ENCODE measurements at places on chromosomes 4 and X.
A peak's percentile ranks its signal among the peaks of the same experiment; 100 is the strongest.

DNA sequence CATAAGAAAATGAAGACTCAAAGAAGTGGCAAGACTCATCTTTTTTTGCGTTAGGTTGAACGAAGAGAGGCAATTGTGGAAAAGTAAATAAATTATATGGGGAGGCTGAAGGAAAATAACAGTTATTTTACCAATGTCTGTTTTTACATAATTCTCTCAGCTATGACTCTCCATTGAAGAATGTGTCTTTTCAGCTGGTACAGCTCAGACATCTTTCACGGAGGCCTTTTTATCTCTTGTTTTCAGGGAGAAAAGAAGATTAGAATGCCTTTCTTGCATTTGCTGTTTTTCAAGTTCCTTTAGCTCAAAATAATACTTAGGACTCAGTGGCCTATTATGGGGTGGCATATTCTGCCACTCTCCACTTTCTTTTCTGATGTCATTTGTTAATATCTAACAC, 153.0 kb downstream of the ADAM29 start:
- DNase-seq: no peak

DNA sequence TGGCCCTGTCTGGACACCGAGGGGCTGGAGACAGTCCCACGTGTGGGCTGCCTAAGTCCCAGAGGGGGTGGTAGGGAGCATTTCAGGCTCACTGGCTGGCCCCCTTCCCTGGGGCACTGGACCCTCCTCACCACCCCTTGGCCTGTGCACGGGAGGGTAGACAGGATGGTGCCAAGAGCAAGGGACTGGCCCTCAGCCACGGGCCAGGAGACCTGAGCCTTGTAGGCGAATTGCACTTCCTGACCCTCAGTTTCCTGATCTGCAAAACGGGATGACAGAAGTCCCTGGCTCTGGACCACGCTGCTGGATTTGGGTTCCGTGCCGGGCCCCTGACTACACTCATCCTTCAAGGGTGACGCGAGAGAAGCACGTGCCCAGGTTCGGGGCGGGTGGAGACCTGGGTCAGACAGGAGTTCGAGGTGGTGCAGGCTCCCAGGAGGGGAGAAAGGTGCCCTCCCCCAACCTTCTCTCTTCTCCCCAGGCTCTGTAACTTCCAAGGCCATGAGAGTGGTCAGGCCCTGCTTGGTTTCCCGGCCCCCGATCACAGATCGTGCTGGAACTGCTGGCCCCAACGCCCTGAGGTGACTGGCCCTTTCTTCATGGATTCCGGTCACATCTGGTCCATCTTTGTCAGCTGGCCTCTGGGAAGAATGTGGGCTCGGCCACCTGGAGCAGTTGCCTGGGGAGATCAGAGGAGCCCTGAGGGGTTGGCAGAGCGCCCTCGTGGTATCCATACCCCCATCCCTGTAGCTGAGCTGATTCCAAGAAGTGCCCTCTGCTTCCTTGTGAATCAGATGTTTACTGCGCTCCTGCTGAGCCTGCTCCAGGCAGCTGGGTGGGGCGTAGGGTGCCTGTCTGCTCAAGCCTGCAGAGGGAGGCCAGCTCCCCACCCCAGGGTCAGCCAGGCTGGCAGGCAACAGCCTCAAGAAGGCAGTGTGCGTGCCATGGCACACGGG, 3.3 kb downstream of the SH3BP2 start:
- DNase-seq: peak; percentile 94

DNA sequence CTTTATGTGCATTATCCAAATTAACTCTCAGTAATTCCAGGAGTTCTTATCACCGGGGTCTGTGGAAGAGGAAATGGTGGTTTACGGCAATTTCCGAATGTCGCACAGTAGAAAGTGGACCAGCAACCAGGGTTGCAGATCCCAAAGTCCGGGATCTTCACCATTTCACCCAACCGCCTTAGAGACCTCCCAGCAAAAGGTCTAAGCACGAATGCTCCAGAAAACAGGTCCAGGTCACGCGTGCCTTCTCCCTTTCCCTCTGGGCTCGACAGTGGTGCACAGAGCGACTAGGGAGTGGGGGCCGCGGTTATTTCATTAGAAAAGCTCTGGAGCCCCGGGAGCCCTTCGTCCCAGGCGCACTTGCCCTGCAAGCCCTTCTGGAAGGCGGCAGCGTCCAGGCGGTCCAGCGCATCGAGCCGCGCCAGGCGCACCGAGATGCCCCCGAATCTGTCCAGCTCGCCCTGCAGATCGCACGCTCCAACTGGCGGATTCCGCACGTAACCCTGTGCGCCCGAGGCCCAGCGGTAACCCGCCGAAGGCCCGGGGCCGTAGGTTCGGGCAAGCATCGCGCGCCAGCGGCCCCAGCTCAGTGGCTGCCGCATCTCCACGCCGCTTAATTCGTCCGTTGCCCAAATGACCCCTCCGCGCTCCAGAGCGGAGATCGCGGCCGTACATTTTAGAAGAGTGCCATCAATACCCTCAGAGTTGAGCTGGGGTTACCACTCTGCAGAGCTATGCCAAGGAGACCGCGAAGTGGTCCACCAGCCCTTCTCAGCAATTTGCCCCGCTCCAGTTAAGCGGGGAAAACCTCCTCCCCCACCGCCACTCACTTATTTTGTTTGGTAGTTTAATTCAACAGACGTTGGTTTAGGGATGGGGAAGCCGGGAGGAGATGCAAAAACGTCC, at the start of gene NUDT6:
NUDT6 (minus strand) TSS at position 627 of the 906 bp plus-strand sequence; CDS start at position 602, 25 bp downstream.
- peak; percentile 34 for DNase-seq

GRCh38 chr4:124711471-124712371, 811 bp downstream of the ANKRD50 start:
- DNase-seq: peak; percentile 68

DNA sequence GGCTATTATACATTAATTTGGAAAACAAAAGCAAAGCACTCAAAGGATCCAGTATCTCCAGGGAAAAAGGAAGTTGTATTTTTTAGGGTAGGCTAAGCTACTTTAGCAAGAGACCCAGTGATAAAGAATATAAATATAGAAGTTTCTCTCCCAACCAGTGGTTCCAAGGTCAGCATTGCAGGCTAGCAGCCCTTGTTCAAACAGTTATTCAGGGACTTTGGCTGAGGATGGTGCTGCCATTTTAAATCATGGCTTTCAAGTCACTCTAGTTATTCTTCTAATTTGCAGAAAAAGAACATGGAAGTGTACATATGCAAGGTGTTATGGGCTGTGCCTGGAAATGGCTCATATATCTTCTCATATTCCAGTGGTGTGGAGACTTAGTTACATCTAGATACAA, 9.3 kb downstream of the SCOC start:
- DNase-seq: no peak

DNA sequence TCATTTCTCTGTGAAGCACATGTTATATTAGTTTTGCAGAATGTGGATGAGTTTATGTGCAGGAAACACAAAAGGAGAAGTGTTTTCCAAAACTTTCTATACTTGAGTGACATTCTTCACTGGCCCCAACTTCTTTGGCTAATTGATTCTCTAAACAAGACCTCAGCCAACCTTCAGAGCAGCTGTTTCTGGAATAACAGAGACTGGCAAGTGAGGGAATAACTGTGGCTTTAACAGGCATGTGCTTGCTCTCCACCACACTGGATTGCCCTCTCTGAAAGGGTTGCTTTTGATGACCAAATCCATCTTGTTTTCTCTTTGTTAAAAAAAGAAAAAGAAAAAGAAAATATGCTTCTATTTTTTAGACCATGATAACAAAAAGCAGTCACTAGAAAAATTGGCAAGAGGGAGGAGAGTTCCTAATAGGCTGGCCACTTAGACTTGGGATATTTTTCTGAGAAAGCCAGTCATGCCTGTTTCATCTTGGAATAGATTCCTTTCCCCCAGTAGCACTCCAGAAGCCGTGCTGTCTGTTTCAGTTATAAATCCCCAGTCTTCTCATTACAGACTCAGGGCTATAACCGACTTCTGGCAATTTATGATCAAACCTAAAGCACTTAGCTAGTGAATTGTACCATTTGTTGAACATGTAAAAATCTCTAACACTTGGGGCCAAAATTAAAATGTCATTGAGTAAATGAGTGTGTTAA, 295.0 kb upstream of the NR3C2 start:
- DNase-seq: no peak

DNA sequence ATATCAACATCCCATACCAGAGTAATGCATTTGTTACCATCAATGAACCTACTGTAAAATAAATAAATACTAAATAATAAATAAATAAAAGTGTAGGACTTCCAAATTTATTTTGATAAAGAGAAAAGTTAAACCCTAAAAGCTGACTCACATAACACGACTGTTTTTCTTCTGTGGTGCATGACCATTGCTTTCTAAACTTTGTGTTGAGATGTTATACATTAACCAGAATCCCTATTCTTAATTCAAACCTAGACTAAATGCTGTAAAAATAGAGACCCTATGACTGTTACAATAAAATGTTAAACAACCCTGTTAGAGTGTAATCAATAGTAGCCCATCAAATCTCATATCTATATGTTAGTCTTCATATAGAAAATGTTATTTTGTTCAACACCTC, 20.9 kb upstream of the PRMT9 start:
- no peak for DNase-seq

DNA sequence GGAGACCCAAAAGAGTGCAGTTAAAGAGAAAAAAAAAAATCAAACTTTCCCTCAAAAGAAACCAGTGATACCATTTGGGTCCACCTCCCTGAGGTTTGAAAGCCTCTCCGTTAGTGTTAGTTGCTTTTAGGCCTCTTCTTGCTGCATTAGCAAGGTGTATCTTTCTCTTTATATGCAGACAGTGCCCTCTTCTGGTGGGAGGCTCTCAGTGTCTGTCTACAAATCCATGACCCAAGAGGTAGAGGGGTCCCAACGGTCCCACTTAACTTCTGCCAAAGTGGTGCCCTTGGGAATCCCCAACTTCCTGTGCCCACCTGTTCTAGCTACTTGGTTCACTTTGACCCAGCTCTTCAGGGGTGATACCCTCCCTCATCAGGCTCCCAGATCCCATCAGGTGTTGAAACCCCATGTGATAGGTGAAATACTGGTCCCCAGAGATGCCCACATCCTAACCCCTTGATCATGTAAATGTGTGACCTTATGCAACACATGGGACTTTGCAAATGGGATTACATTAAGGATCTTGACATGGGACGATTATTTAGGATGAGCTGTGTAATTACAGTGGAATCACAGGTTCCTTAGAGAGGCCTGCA, 63.7 kb upstream of the CD99 start:
- peak; percentile 66 for DNase-seq

DNA sequence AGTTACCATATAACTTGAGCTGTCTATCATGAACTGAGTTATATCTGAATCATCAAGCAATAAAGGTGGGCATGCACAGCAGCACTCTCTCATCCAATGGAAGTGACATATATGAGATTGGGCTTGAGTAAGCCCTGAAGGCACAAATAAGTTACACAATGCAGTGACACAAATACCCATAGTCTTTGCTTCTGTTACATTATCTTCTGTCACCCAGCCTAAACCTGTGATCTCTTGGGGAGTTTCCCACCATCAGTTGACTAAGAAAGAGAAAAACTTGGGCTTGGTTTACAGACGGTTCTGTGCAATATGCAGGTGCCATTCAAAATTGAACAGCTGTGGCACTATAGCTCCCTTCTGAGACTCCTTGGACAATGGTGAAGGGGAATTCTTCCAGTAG, 138.8 kb upstream of the IL15 start:
- no peak for DNase-seq
